ENCODE measurements at places on chromosomes 1 and 21. TPM values are rescaled to one million over a fixed set of nuclear protein-coding genes. Genes with fewer than 3 reads are reported as not detected.

GRCh38 chr21:42973309-42973990, 912 bp upstream of the PKNOX1 start:
- DNase-seq = peak; percentile 55

DNA sequence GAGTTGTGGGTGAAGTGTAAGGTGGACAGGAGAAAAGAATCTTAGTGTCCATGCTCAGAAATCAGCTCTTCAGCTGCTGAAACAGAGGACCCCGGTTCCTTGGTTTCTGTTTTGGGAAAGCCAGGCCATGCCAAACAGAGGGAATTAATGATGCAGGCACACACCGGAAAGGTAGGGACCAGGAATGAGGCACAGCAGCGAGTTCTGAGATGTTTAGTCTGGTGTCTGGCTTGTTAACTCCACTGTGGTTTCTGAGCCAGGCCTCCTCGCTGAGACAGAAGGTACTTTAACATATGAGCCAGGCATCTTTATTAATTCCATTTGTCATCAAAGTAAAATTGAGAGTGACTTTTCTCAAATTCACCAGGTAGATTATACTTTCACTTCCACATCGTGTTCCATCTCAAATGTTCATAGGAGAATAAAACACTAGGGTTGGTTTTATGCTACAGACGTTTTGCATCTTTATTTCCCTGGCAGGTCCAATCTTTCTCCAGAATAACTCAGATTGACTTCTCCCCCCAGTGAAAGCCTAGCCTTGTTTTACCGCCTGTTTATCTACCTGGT, 23.5 kb downstream of the LRRC8D start:
- no peak for DNase-seq

- DNase-seq = no peak
Measured at GRCh38 chr1:175118375-175119367, 51.0 kb downstream of the TNN start.

GRCh38 chr1:78101514-78101913, 55.7 kb downstream of the GIPC2 start:
- DNase-seq = no peak

- DNase-seq = no peak
Measured at GRCh38 chr1:184536246-184536985, 149.6 kb downstream of the C1orf21 start.

The RORC gene
- 21.7 TPM for total RNA-seq

DNA sequence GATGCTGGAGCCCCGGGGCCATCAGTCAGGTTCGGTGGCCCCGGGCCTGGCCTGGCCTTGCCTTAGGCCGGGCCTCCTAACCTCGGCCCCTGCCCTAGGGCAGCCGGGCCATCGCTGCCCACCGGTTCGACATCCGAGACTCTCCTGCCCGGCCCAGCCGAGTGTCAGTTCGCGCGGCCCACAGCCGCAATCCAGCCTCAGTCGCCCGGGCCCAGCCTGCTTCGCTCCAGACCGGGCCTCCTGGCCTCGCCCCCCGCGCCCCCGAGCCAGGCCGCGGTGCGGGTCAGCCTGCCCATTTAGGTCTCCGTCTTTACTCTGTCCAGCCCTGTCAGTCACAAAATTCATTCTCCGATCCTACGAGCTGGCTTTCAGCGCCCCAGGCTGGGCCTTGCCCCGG, 777 bp downstream of the LRRC41 start:
- DNase-seq = peak; percentile 55

- DNase-seq = no peak
Measured at GRCh38 chr1:119713039-119713748, 1.5 kb downstream of the PHGDH start.

The FTCD gene
- 1.5 TPM for total RNA-seq

The KRTAP12-2 gene
- not detected for total RNA-seq

The RHEX gene
- total RNA-seq = 13.5 TPM

GRCh38 chr1:197916500-197916983, 630 bp upstream of the LHX9 start:
- DNase-seq = peak; percentile 42

The PTPN22 gene
- total RNA-seq = 14.1 TPM

DNA sequence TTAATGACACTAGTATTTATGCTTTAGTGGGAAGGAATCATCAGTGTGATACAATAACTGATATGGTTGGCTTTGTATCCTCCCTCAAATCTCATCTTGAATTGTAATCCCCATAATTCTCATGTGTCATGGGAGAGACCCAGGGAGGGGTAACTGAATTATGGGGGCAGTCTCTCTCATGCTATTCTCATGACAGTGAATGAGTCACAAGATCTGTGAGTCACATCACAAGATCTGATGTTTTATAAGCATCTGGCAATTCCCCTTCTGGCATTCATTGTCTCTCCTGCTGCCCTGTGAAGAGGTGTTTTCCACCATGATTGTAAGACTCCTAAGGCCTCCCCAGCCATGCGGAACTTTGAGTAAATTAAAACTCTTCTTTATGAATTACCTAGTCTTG, 1760.3 kb downstream of the NCAM2 start:
- DNase-seq = no peak

- DNase-seq = no peak
Measured at GRCh38 chr1:54934869-54935268, 45.6 kb upstream of the TMEM61 start.

GRCh38 chr21:29114765-29115500, 15.5 kb upstream of the MAP3K7CL start:
- DNase-seq = no peak

The KDF1 gene
- total RNA-seq = 8.1 TPM

DNA sequence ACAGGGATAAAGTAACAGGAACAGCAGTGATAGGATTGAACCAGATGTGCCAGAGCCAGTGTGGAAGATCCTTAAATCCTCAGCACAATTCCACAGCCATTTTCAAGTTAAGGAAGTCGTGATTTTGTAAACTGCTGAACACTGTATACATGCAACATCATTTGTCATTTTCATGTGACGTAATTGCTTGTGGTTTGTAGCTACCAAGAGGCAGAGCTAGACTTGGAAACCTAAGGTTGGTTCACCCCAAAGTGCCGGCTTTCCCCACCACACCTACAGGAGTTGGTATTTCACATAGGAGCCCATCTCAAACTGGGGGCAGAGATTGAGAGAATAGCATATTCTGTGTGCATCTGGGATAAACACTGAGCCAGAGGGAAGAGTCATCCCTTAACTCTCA, 113.9 kb downstream of the CAPN8 start:
- DNase-seq = no peak

The ATP1A4 gene
- total RNA-seq = 1.1 TPM

The HTR6 gene
- not detected for total RNA-seq

The S100B gene
- 4.5 TPM for total RNA-seq
